ENCODE measurements at places on chromosomes 2 and 18.

DNA sequence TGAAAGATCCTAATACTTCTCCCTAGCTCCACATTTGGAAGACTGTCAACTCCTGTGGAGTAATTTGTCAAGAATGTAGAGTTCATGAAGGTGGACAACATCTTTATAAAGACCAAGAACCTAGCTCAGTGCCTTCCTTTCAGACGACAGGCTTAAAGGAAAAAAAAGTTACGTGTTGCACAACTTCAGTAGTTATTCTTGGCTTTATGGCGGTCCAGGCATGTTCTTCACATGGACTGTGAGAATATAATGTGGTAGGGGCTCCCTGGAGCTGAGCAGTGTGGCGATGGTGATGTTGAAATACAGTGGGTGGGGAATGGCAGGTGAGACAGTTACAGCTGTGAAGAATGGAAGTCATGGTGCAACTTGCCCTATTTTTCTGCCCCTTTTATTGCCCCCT, 3.9 kb downstream of the TAF1B start:
- no peak for DNase-seq

- no peak for DNase-seq
Observed at GRCh38 chr2:204343685-204344084, 201.6 kb upstream of the PARD3B start.

- DNase-seq: no peak
Observed at GRCh38 chr2:199131136-199131655, 326.5 kb downstream of the SATB2 start.

DNA sequence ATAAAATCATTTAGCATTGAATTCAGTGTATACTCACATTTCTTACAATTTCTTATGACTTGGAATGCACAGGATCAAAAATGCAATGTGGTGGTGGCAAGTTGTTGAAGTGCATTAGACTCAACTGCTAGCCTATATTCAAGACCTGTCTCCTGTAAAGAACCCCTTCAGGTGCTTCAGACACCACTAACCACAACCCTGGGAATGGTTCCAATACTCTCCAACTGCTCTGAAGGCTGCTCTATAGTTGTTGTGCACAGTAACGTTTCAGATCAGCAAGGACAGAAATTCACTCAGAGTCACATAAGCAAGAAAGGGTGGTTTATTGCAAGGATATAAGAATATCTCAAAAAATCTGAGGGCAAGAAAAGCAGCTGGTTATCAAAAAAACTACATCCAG, 6.5 kb downstream of the GKN1 start:
- DNase-seq: no peak

GRCh38 chr2:156792242-156792840, 356.2 kb downstream of the GPD2 start:
- no peak for DNase-seq

GRCh38 chr2:42792583-42793333, at the start of gene HAAO:
Gene HAAO, minus strand, starts transcription at chr2:42792583. Its CDS starts 47 bp downstream, at chr2:42792536.
- no peak for DNase-seq

- no peak for DNase-seq
Observed at GRCh38 chr2:101083613-101084012, 67.6 kb downstream of the TBC1D8 start.

GRCh38 chr2:126253669-126254068, 402.3 kb upstream of the GYPC start:
- no peak for DNase-seq

DNA sequence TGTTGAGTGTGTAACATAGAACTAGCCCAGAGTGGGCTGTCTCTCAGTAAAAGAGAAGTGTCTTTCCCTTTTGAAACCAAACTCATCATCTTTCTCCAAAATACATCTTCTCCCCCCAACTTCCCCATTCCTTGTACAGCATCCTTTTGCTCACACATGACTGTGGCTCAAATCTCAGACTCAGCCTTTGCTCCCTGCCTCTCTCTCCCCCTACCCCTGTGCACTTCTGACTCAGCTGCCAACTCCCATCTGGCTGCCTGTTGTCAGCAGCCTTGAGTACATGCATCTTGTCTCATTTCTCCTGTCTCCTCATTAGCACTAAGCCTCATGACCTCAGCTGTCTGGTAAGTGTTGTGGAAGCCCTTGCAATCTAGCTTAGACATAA, 18.1 kb upstream of the MGAT4A start:
- no peak for DNase-seq

- peak; percentile 32 for DNase-seq
Observed at GRCh38 chr2:3044587-3045317, 332.9 kb downstream of the EIPR1 start.

DNA sequence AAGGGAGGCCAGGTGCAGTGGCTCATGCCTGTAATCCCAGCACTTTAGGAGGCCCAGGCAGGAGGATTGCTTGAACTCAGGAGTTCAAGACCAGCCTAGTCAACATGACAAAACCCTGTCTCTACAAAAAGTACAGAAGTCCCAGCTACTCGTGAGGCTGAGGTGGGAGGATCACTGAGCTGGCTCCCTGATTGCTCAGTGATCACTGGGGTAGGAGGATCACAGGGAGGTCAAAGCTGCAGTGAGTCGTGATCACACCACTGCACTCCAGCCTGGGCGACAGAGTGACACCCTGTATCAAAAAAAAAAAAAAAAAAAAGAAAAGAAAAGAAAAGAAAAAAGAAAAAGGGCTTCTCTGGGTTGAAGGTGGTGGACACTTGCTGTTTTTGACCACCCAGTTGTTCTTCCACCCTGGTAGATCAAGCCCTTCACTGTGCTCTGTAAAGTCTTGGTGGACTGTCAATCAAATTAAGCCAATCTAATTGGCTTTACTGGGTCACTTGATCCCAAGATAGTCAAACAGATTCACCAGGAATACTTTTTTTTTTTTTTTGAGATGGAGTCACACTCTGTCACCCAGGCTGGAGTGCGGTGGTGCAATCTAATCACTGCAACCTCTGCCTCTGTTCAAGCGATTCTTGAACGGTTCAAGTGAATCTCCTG, 191.6 kb downstream of the AGPS start:
- no peak for DNase-seq

DNA sequence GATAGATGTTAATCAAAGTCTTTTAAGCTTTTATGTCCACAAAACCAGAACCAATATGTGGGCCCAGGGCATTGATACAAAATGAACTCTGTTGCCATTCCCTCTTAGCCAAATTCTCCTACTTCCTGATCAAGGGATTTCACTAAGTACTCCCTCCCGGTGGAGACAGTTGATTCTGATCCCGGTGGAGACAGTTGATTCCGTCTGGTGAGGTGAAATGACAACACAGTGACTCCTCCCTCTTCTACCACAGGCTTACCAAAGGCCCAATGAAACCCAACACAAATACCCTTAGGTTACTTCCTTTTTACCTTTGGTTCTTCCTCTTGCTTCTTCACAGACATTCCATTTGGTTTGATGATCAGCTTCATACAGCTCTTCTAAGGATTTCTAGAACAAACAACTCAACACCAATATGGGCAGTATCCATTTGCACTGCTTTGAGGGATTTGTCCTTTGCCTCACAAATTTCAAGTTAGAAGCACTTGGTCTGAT, 153.8 kb downstream of the IKZF2 start:
- no peak for DNase-seq

DNA sequence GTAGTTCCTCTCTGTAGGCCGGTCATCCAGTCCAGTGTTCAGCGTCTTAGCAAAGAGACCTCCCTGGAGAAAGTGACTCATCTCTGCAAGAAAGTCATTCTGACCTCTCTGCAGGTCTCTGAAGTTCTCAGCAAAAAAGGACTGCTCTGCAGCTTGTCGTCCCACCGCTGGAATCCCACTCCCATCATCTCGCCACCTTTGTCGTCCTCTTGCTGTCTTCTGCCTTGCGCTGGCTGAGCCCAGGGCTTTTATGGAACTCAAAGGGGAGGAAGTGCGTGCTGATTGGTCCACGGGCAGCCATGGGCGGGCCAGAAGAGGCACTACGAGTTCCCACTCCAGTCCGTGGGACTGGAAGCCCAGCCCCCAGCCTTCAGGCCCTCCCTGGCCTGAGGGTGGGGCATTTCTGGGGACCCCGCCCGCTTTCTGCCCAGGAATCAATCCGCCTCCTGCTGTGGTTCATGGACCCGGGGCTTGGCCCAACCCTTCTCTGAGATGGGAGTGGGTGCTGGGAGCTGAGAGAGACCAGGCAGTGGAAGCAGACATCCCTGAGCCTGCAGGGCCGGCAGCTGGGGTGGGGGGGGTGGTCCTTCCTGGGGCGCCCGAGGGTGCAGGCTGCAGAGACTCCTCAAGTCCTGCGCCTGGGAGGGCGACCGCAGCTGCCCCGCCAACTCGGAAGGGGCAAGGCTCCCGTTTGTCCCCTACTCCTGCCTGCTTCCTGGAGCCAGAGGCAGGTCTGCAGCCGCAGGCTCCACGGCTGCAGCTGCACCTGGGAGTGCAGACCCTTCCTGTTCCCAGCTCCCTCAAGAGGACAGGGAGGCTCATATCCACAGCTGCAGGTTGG, 660.7 kb upstream of the RAB6C start:
- DNase-seq: no peak

DNA sequence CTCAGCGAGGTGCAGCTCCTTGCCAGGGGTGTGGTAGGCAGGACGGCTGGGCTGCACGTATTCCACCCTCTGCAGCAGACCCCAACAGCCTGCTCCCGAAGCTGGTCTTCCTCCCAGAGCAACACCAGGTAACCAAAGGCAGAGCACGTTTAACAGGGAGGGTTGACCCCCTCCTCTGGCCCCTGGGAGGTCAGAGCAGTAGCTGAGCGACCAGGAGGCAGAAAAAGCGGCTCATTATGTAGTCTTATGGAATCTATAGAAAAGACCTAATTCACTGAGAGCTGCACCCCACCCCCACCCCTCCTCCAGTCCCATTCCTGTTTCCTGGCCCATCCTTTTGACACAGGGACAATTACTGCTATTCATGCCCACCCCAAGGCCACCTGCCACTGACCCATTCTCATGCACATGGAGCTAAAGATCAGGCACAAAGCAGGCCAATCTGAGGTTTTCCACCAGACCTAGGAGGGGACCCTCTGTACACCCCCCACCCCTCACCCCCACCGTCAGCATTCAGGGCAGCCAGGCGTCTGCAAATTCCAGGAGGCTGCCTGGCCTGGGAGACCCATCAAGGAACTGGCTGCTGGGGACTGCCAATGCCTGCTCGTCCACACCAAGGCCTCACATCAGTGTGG, 60.9 kb upstream of the FZD7 start:
- no peak for DNase-seq

GRCh38 chr2:121998751-121999150, 243.3 kb downstream of the TSN start:
- DNase-seq: no peak

DNA sequence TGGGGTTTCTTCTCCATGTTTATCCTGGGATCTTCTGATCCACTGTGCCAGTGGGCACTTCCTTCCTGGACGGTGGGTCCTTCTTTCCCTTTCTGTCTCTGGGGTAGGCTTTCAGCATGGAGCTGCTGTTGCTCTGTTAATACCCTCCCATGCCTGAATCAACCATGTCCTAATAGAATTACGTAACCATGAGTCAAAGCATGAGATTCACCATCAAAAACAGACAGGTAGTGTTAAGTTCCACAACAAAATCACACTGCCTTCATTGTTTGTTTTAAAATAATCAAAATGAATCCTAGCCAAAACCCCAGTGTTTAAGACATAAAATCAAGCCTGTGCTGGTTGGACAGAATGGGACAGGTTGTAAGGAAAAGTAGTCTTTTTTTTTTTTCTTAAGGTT, 37.5 kb downstream of the GNAL start:
- no peak for DNase-seq
